ENCODE measurements at places on chromosomes 11 and 22.

DNA sequence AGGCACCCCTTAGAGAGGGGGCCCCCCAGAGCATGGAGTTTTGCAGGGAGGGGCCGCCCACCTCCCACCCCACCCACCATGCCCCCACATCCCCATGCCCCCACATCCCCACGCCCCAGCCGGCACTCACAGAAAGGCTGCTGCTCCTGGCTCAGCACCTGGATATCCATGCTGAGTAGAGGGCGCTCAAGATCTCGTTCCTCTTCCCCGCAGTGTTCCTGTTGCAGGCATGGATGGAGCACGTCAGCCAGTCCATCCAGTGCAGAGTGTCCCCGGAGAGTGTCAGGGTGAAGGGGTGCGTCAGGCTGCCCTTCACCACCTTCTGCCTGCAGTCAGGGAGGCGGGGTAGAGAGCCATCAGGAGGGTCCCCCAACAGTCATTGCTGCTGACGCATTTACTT lies 156.2 kb downstream of the CRYBB2 start:
- H3K27me3 ChIP-seq = no peaks in the 10 kb centered on the region
- no peak overlapping the region for H3K4me3 ChIP-seq
- no peak for DNase-seq
- no peak overlapping the region for H3K27ac ChIP-seq

DNA sequence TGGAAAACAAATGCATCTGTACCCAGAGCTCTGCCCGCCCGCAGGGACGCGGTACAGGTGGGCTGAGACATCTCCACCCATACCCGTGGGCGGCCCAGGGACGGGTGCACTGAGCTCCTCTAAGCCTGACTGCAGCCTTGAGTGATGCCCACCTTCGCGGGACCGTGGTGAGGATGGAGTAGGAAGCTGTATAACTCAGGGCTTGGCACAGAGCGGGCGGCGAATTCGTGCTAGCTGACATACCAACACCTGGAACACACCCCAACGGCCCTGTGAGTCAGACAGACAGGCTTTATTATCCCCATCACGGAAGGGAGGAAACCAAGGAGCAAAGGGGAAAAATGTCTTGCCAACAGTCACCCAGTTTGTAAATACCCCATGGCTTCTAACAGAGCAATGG lies 61.9 kb downstream of the SMCO4 start:
- no peak overlapping the region for H3K27ac ChIP-seq
- no peaks in the 10 kb centered on the region for H3K27me3 ChIP-seq
- no peak overlapping the region for H3K4me3 ChIP-seq
- H3K36me3 ChIP-seq = no peaks in the 10 kb centered on the region
- no peak for DNase-seq

- H3K27me3 ChIP-seq = no peaks in the 10 kb centered on the region
- H3K4me3 ChIP-seq = no peak overlapping the region
- H3K27ac ChIP-seq = no peak overlapping the region
- no peak for DNase-seq
- no peaks in the 10 kb centered on the region for H3K4me1 ChIP-seq
- no peaks in the 10 kb centered on the region for H3K36me3 ChIP-seq
Measured at GRCh38 chr11:62444835-62445234, 26.0 kb downstream of the SCGB1A1 start.

DNA sequence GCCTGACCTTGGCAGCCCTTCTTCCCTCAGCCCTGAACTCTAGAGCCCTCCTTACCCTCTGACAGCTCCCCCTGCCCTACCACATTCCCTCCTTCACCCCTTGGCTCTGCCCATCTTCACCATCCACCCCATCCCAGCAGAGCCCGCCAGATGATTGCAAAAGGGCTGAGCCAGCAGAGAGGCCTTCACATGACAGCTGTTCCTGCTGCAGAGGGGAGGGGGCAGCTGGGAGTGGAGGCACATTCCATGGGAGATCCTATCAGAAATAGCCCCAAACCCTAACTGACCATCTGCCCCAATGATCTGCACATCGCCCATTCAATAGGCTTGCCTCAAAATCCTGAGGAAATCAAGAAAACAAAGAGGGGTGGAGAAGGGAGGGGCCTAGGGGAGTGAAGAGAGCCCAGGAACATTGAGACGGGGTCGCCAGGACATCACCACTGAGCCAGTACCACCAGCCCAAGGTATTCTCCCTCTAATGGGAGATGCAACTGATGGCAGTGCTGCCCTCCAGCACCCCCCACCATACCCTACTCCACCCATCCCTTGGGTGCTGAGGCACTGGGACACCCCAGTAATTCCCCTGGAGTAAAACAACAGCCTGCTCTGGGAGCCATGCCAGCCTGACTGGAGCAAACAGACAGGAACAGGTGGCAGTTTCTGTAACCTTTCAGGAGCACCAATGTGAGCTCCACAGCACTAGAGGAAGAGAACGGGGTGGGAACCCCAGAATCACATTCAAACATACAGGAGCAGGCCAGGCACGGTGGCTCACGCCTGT lies 8.0 kb upstream of the AHNAK start:
- peaks cover 5% of the 10 kb centered on the region for H3K36me3 ChIP-seq
- no peak overlapping the region for H3K27ac ChIP-seq
- H3K27me3 ChIP-seq = no peaks in the 10 kb centered on the region

DNA sequence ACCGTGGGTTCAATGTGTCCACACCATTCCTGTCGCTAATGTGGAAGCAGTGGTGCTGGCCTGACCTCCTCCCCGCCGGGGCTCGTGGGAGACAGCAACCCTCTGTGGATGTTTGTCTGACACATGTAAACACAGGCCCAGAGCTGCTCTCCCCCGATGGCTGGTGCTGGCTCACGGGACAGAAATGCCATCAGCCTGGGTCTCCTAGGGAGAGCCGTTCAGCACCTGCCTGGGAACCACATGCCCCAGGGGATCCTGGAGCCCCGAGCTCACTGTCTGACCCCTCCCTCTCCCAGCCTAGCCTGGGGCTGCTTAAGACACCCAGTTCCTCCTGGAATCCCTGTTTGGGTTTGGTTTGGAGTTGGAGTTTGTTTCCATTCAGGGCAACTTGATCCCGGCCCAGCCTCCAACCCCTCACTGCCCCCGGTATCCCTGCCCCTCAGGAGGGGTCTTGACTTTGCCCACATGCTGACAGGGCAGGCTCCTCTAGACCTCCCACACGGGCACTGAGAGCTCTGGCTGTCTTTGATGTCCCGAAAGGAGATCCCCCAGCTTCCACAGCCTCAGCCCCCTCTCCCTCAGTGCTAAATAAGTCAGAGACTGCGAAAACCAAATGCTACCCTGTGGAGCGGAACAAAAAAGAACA lies 50.9 kb upstream of the WNT11 start:
- no peak overlapping the region for H3K27ac ChIP-seq
- H3K27me3 ChIP-seq = no peaks in the 10 kb centered on the region
- H3K4me3 ChIP-seq = no peak overlapping the region
- no peaks in the 10 kb centered on the region for H3K4me1 ChIP-seq

- H3K36me3 ChIP-seq = peaks cover 3% of the 10 kb centered on the region
- peaks cover 14% of the 10 kb centered on the region for H3K4me1 ChIP-seq
- H3K4me3 ChIP-seq = no peak overlapping the region
- H3K27me3 ChIP-seq = no peaks in the 10 kb centered on the region
- peak overlapping the region; percentile 93 for H3K27ac ChIP-seq
Measured at GRCh38 chr22:46377525-46378425, 42.3 kb downstream of the TRMU start.

DNA sequence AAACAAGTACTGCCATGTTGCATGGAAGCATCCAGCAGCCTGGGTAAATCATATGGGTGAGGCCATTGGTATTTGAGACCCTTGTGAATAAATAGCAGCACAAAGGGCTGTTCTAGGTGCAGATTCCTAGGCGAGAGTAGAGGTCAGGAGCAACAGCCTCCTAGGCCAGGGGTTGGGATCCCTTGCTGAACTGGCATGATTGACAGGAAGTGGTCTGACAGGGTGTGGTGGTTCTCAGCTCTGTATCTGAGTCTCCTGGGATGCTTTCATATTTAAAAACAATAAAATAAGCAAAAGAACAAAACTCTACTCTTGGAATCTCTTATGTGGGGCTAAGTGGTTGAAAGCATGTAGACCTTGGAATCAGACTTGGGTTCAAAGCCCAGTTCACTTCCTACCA lies 35.8 kb downstream of the INSC start:
- no peak overlapping the region for H3K27ac ChIP-seq
- H3K4me1 ChIP-seq = no peaks in the 10 kb centered on the region
- no peaks in the 10 kb centered on the region for H3K36me3 ChIP-seq
- no peak overlapping the region for H3K4me3 ChIP-seq

- H3K4me1 ChIP-seq = no peaks in the 10 kb centered on the region
- DNase-seq = peak; percentile 96
- no peaks in the 10 kb centered on the region for H3K27me3 ChIP-seq
Measured at GRCh38 chr11:12397931-12398334, 20.6 kb downstream of the PARVA start.

DNA sequence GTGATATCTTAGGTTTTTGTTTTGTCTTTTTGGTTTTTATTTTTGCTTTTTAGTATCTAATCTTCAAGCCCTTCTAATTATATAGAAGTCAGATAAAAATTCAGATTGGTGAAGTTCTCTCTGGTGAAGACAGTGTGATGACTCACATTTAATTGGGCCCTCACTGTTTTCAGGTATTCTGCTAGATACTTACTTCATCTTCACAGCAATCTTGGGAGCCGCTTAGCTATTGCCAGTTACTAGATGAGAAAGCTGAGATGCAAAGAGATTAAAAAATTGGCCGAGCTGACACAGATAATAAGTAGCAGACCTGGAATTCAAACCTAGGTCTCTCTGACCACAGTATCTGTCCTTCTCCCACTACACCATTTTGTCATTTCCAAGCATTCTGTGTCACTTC lies 75.0 kb downstream of the PPP2R1B start:
- peaks cover 22% of the 10 kb centered on the region for H3K4me1 ChIP-seq
- no peak overlapping the region for H3K4me3 ChIP-seq
- H3K27ac ChIP-seq = no peak overlapping the region
- no peaks in the 10 kb centered on the region for H3K36me3 ChIP-seq
- H3K27me3 ChIP-seq = no peaks in the 10 kb centered on the region

DNA sequence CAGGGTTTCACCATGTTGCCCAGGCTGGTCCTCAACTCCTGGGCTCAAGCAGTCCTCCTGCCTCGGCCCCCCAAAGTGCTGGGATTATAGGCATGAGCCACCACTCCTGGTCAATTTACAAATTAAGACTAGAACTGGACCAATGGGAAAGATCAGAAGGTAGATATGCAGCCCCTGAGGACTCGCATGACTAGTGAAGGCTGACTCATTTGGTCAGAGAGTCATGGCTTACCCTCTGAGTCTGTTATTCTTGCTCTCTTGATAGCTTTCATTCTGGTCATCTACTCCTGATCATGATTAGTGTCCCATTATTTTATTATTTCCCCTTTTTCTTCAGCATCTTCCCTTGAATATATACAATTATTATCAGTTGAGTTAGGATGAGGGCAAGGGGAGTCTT lies 2.7 kb upstream of the LDHAL6A start:
- no peaks in the 10 kb centered on the region for H3K4me1 ChIP-seq
- H3K27me3 ChIP-seq = peaks cover 3% of the 10 kb centered on the region
- DNase-seq = no peak
- H3K4me3 ChIP-seq = no peak overlapping the region
- H3K36me3 ChIP-seq = no peaks in the 10 kb centered on the region

DNA sequence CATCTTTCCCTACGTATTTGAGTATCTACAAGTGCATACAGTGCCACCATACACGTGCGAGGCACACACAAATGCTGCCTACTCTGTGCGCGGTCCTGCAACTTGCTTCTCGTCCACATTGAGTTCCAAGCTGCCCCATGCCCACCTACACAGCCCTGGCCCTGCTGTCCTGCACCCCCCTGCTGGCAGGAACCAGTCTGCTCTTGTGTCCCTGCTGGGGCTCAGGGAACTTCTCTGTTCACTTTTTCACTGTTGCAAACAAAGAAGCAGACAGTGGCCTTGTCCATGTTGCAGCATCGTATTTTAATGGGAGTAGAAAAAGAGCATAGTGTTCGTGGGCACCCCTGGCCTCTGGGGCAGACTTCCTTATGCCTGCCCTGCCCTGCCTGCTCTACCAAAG lies 14.0 kb downstream of the CPT1A start:
- H3K27me3 ChIP-seq = no peaks in the 10 kb centered on the region
- no peaks in the 10 kb centered on the region for H3K36me3 ChIP-seq
- H3K4me1 ChIP-seq = no peaks in the 10 kb centered on the region
- no peak for DNase-seq

DNA sequence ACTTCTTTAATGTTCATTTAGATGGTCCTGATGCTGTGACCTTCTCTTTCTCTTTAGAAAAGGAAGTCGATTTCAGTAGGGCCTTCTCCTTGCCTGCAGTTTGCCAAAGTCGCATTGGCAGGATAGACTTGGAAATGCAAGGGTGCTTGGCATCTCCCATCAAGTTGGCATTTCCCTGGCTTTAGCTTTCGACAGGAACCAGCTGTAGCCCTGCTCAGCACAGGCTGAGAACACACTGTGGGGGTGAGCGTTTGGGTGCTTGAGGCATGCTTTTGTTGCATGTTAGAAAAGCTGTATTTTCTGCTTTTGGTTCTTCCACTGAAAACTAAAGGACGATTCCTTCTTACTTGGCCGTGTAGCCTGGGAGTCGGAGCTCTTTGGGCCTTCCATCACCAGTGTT lies 37.7 kb downstream of the LDLRAD3 start:
- H3K4me3 ChIP-seq = no peak overlapping the region
- no peaks in the 10 kb centered on the region for H3K36me3 ChIP-seq
- DNase-seq = no peak
- no peaks in the 10 kb centered on the region for H3K4me1 ChIP-seq

- DNase-seq = no peak
- H3K4me1 ChIP-seq = no peaks in the 10 kb centered on the region
- no peaks in the 10 kb centered on the region for H3K36me3 ChIP-seq
- H3K27ac ChIP-seq = no peak overlapping the region
- no peak overlapping the region for H3K4me3 ChIP-seq
Measured at GRCh38 chr11:71223671-71224660, 28.4 kb downstream of the SHANK2 start.

DNA sequence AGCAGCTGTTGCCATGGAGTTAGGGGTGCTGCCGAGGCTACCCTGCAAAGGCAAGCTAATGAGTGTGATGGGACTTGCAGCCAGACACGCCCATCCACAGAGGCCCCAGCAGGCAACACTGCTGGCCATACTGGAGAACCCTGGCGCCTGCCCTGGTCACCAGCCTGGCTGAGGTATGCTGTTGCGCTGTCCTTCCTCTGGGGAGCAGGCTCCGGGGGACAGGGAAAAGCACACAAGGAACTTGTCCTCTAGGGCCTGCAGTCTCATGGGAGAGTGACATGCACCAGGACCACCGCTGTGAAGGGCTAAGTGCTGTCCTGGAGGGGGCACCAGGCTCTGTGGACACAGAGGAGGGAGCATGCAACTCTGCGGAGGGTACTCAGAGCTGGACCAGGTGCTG lies 35.8 kb downstream of the TOM1 start:
- H3K27ac ChIP-seq = peak overlapping the region; percentile 9
- H3K4me1 ChIP-seq = peaks cover 16% of the 10 kb centered on the region
- peaks cover 25% of the 10 kb centered on the region for H3K36me3 ChIP-seq
- DNase-seq = no peak

All from cardiac muscle cell (in vitro differentiated cells and primary cell).